Activated naive CD4-positive, alpha-beta T cell treated with anti-CD3 and anti-CD28 coated beads, Interleukin-2, amount 10 ng/mL, durations not matched to agents 5 hours and 36 hours (primary cell): ENCODE measurements at places on chromosomes 5 and 9. TPM values are rescaled to one million over a fixed set of nuclear protein-coding genes. Genes with fewer than 3 reads are reported as not detected.

SLC6A19 gene
- total RNA-seq = not detected

MYOT gene
- total RNA-seq = not detected

PRRX2 gene
- total RNA-seq = not detected

LRRC26 gene
- not detected for total RNA-seq

IL3 gene
- total RNA-seq = not detected

LCN9 gene
- total RNA-seq = not detected

PCDHA3 gene
- not detected for total RNA-seq
